ENCODE measurements at places on chromosomes 11 and 22.
A peak's percentile ranks its signal among the peaks of the same experiment; 100 is the strongest.

- DNase-seq, result peak; percentile 90
These were observed 2.6 kb upstream of the INSC start for GRCh38 chr11:15112131-15112541.

GRCh38 chr11:65089621-65090020, 5.6 kb downstream of the ZFPL1 start:
- no peak for DNase-seq

- DNase-seq, result peak; percentile 83
These were observed 14.1 kb upstream of the KCNQ1OT1 start for GRCh38 chr11:2713661-2714462.

GRCh38 chr11:65488273-65489034, 10.4 kb upstream of the MALAT1 start:
- peak; percentile 53 for DNase-seq

DNA sequence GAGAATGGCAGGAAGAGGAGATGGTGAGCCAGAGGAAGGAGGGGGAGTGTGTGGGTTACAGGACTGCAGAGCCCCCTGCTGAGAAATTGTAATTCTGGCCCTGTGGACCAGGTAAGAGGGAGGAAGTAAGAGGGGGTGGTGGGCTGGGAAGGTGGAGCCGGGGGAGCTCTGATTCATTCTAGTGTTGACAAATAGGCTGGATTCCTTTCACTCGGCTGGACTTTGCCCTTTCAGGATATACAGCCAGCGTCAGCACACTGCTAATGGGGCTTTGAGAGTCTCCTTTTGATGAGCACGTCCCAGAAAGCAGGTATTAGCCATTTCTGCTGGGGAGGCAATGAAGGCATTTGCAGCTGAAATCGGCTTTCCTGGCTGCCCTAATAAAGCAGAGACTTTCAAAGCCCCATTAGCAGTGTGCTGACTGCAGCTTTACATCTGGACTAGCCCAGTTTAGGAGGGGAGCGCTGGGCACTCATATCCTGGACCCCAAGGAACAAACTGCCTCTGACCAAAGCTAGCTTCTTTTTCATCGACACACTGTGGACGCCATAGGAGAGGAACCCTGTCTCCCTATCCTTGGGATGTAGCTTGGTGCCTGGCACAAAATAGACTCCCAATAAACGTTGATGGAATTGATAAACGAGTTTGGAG, 44.8 kb upstream of the CADM1 start:
- DNase-seq, result no peak

GRCh38 chr11:28383456-28383855, 275.3 kb downstream of the METTL15 start:
- no peak for DNase-seq

Measured in right hindlimb (tissue), 1 donor.